Activated CD8-positive, alpha-beta memory T cell treated with anti-CD3 and anti-CD28 coated beads for 1 hour (primary cell): ENCODE measurements at places on chromosomes 2 and 18.

DNA sequence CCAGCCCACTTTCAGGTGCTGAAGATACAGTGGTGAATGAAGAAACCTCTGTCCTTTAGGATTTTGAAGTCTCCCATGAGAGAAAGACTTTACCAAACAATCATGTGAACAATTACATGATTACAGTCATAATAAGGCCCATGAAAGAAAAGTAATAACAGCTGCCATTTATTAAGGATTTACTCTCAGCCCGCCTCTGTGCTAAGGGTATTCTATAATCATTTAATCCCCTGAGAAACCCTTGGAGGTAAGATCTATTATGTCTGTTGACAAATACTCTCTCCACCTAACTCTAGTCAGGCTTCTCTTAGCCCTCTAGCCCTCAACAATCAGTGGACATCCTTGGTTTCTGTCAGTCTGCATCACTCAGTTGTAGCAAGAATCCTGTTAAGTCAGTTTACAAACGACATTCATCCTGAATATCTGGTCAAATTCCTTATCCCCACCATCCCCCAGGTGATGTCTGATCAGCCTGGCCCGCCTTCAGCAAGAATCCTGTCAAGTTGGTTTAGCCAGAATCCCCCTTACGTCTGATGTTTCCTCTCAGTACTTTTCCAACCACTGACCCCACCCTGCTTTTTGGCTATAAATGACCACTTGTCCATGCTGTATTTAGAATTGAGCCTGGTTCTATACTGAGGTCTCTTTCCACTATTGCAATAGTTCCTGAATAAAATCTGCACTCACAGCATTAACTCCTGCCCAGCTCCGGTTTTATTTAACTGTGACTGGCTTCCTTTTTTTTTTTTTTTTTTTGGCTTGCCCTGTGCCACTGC is 12.2 kb upstream of the SOCS6 start:
- no peak for DNase-seq

- no peak for DNase-seq
Measured at GRCh38 chr2:44879269-44880124, 62.0 kb upstream of the SIX3 start.

DNA sequence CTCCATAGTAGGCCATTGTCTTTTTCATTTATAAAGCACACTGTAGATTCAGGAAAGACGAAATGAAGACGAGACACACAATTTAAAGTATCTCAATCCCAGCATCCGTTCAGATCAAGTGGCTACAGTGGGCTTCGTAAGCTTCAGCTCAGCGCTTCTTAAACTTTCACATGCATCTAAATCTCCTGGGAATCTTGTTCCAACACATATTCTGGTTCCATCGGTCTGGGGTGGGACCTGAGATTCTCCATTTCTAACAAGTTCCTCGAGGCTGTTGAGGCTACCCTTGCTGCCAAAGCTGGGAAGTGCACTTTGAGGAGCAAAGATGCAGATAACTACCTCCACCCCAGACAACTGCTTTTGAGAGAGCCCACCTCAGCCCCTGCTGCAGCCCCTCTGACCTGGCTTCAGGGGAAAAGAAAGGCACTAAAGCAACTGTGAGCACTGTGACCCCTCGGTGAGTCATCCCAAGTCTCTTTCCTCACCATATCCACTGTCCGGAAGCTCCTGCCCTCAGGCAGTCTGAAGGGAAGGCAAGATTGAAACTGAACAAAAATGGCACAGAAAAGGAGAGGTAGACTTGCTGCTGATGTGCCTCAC is 201.1 kb upstream of the FBXO11 start:
- DNase-seq = no peak

- no peak for DNase-seq
Measured at GRCh38 chr2:102753563-102754159, 8.2 kb upstream of the TMEM182 start.

DNA sequence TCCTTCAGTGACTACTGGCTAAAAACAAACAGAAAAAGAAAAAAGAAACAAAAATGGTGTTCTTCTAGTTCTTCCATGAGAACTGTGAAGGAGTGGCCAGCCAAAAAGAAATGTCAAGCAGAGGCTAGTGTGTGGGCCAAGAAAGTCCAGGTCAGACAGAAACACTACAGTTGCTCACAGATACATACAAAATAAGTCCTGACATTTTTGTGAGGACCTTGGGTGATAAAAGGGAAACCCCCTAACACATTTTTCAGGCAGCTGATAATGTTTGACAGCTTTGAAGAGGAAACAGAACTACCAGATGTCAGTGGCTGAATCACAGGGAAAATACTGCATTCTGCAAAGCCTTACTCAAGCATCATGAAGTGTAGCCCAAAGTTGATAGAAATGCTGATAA is 28.1 kb downstream of the ARHGAP25 start:
- no peak for DNase-seq

GRCh38 chr2:112134120-112134519 is 4.1 kb upstream of the FBLN7 start:
- no peak for DNase-seq

DNA sequence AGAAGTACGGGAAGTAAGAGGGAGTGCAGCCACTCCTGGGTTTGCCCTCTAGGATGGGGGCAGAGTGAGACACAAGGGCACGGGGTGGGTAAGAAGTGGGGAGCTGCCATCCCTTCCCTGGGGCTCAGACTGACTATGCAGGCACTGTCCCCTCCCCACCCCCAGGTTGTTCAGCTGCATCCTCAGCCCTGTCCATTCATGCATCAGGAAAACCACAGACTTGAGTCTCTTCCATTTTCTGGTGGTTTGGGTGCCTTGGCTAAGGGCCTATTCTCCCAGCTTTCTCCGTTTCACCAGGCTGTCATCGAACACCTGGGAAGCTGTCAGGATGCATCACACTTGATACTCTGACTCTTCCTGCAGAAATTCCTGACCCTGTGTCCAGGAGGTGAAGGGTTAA is 111.9 kb downstream of the TFCP2L1 start:
- DNase-seq = no peak

- DNase-seq = peak; percentile 27
Measured at GRCh38 chr2:159903443-159904126, 105.6 kb upstream of the CD302 start.

GRCh38 chr2:111627256-111627655 is 256.7 kb downstream of the ANAPC1 start:
- DNase-seq = no peak

DNA sequence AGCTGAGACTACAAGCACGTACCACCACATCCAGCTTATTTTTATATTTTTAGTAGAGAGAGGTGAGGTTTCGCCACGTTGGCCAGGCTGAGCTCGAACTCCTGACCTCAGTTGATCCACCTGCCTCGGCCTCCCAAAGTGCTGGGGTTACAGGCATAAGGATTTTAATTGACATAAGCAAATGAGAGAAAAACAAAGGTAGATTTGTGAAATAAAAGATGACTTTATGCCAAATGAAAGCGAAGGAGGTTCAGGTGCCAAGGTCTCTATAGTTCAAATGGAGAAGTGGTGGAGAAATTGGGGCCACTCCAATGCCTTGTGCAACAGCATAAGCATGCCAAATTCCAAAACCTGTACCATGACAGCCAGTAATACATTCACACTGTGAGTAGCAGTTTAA is 180.6 kb downstream of the MREG start:
- no peak for DNase-seq

GRCh38 chr2:234797566-234798250 is 154.1 kb upstream of the SH3BP4 start:
- no peak for DNase-seq

- no peak for DNase-seq
Measured at GRCh38 chr2:186274936-186275575, 211.0 kb upstream of the ZC3H15 start.

GRCh38 chr2:181952404-181953226 is 33.0 kb upstream of the PPP1R1C start:
- DNase-seq = no peak

GRCh38 chr2:136373029-136373428 is 255.1 kb upstream of the CXCR4 start:
- DNase-seq = no peak

GRCh38 chr2:162838136-162838497 is 450 bp downstream of the KCNH7 start:
- DNase-seq = no peak

DNA sequence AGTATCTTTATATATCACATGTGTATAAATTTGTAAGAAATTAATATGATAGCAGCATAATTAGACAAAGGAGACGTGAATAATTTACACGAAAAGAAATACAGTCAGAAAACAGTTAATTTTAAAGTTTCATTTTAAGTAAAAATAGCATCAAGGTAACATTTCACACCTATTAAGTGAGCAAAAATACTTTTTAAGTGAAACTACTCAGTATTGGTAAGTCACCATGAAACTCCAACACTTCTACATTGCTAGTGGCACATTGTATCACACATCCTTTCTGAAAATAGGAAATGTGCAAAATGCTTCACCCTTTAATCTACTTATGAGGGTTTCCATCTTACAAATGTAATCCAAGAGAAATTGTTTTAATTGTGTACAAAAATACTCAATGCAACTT is 287.9 kb upstream of the EPAS1 start:
- no peak for DNase-seq

DNA sequence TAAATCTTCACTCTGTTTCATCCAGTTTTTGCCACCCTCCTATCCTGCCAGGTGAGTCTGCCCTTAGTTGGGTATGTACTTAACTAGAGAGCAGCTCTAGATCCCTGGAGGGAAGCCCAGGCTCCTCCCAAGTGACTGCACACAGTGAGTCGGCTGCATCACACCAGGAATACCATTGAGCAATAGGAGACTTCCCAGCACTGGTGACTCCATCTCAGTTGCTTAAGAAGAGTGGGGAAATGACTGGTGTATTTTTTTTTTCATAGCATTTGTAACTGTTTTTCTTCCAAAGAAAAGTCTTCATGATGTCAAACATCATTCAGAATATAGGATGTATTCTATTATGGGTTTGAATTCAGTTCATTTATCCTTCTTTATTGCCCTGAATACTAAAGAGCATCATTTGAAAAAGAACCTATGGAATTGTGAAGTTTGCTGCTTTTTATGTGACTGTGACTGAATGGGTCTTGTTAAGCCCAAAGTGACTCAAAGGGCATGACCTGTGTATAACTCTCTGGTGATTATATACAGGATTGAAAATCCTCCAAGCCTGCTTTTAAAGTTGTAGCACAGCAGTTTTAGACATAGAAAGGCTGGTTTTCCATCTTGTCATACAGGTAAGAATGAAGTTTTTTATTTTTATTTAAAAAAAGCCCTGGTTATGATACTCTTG is 84.3 kb downstream of the MAP3K20 start:
- DNase-seq = no peak

- no peak for DNase-seq
Measured at GRCh38 chr2:62176801-62177200, 19.1 kb upstream of the B3GNT2 start.

- DNase-seq = no peak
Measured at GRCh38 chr2:195639959-195640358, 17.1 kb upstream of the SLC39A10 start.

DNA sequence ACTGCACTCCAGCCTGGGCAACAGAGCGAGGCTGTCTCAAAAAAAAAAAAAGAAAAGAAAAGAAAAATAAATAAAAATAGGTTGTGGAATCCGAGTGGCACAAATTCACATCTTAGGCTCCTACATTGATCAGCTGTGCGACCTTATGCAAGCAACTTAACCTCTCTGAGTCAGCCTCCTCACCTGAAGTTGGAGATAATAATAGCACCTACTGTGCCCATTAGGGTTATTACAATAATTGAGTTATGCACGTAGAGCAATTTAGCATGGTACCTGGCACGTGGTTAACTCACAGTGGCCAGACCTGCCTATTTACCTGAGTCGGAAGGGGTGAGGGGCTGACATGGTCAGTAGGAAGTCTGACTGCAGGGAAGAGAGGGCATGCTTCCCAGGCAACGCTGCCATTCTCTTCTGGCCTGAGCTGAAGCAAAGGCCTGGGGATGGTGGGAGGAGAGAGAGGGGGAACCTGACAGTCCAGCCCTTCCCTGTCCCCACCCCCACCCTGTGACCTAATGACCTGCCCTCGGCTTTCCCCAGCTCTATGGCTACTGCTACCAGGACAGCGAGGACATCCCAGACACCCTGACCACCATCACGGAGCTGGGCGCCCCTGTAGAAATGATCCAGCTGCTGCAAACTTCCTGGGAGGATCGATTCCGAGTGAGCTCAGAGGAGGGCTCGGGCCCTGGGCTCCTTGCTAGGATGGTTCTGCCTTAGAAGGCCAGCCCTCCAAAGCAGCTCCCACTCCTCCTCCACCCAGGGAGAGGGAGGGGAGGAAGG is 5.1 kb downstream of the PKDCC start:
- no peak for DNase-seq

DNA sequence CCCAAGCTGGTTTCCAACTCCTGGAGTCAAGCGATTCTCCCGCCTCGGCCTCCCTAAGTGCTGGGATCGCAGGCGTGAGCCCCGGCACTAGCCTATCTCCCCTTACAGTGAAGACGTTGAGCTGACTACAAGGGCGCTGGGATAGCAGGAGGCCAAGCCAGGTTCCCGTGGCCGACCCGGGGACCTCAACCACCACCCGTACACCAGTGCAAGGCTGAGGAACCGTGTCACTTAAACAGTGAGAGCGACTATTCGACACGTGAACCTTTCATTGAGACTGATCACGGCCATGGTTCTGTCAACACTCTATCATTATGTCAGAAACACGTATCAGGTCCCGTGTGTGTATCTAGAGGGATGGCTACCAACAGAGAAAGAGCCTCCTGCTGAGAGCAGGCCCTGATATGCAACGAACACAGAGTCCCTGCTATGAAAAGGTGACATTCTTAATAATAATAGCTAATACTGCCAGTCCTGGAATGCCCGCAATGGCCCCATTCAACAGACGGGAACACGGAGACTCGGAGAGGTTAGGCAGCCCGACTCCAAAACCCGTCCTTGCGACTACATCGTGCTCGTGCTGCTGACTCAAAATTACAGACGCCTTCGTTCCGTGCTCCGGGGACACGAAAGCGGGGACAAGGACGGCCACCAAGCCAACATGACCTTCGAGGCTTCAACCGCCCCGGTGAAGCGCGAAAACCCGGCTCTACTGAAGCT is 833 bp downstream of the AFG3L2 start:
- peak; percentile 3 for DNase-seq

DNA sequence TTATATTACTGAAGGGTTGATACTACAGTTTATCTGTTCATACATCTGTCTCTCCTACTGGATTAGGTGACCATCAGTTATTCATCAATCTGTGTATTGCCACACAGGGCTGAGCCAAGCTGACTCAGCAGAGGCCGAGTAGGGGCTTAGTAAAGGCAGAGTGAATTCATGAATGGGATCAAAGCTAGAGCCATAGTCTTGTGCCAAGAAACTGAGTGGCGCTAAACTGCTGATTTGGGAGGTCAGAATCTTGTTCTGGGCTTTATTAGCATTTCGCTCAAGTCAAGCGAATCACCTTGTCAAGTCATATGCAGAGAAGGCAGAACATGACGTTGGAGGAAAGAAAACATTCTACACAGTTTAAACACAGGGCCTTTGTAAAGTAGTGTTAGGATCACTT is 34.1 kb downstream of the SOCS6 start:
- no peak for DNase-seq

DNA sequence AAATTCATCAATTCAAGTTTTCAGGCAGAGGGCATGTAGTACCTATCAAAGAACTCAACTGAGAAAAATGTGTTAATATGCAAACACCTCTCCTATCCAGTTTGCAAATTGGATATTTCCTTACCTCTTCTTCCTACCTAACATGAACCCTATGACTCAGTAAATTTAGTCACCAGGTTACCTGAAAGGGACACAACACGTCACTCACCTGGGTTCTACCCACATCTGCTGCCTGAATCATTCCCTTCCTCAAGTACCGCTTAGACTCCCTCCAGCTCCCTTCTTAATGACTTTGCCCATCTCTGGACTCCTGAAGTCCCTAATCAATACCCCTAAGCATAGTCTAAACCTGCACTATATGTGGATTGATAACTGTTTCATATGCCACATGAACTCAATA is 10.4 kb downstream of the ANKRD44 start:
- no peak for DNase-seq

- no peak for DNase-seq
Measured at GRCh38 chr18:62848946-62849345, 133.6 kb downstream of the PHLPP1 start.
